ENCODE measurements at places on chromosomes 4 and X. TPM values are rescaled to one million over a fixed set of nuclear protein-coding genes. Genes with fewer than 3 reads are reported as not detected.

The AGTR2 gene
- total RNA-seq = not detected

DNA sequence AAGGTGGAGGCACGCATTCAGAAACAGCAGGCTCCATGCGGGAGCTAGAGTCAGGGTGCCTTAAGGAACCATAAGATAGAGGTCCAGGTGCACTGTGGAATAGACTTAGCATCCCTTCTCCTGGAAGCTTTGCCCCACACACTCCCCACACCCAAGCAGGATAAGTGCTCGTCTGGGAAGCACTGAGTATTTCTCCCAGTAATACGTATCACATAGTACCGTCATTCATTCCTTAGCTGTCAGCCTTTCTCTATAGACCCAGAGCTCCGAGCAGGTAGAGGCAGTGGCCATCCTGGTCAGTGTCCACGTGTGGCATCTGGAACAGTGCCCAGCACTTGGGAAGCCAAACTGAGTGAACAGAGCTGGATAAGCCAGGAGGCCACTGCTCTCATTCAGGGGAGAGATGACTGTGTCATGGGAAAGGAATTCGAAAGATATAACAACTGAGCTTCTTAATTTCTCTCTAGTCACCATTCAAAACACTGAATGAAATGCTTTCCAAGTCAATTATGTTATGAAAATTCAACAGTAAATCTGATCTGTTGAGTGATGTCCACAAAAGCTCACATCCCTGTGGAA is 9.9 kb downstream of the APBB2 start:
- H3K4me1 ChIP-seq = peaks cover 5% of the 10 kb centered on the region
- H3K27me3 ChIP-seq = no peaks in the 10 kb centered on the region
- H3K36me3 ChIP-seq = no peaks in the 10 kb centered on the region
- H3K4me3 ChIP-seq = no peak overlapping the region
- DNase-seq = no peak
- H3K27ac ChIP-seq = peak overlapping the region; percentile 46

- H3K4me1 ChIP-seq = peaks cover 4% of the 10 kb centered on the region
- H3K27ac ChIP-seq = no peak overlapping the region
- H3K36me3 ChIP-seq = no peaks in the 10 kb centered on the region
- no peak overlapping the region for H3K4me3 ChIP-seq
- H3K27me3 ChIP-seq = no peaks in the 10 kb centered on the region
Observed at GRCh38 chr4:139241086-139241783, 38.8 kb downstream of the MGARP start.

The KCND1 gene
- 10.4 TPM for total RNA-seq

DNA sequence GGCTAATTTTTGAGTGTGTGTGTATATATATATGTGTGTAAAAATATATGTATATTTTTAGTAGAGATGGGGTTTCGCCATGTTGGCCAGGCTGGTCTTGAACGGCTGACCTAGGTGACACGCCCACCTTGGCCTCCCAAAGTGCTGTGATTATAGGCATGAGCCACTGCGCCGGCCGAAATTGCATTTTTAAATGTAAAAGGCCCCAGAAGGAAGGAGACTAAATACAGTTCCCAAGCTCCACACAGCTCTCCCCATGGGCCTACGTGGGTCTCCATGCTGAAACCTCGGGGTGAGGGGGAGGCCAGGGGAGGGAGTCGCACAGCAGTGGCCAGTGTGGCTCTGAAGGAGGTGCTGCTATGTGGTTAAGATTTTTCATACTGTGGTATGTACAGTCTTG is 12.8 kb upstream of the CDKN2AIP start:
- no peaks in the 10 kb centered on the region for H3K27me3 ChIP-seq
- H3K36me3 ChIP-seq = no peaks in the 10 kb centered on the region
- no peak for DNase-seq
- H3K27ac ChIP-seq = no peak overlapping the region
- no peaks in the 10 kb centered on the region for H3K4me1 ChIP-seq

The CT45A10 gene
- not detected for total RNA-seq

The TEX11 gene
- total RNA-seq = not detected

- H3K27ac ChIP-seq = no peak overlapping the region
- no peaks in the 10 kb centered on the region for H3K36me3 ChIP-seq
- H3K4me1 ChIP-seq = no peaks in the 10 kb centered on the region
- H3K27me3 ChIP-seq = no peaks in the 10 kb centered on the region
- DNase-seq = no peak
- H3K4me3 ChIP-seq = no peak overlapping the region
Observed at GRCh38 chrX:105116486-105116885, 104.0 kb downstream of the TEX13A start.

DNA sequence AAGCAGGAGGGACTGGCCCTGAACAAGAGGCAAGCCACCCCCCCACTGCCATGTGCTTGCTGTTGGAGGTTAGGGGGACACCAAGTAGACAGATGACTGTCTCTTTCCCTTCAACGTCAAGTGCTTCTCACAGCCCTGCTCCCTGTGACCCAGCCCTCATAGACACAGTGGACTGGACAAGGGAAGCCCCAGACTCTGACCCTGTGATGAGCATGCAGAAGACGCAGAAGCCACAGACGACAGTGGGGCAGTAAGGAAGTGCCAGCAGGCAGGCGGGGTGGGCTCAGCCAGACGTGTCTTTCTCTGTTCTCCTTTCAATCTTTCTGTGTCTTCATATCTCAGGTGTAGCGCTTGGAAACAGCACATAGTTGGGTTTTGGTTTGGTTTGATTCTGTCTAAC is 2.4 kb upstream of the L1CAM start:
- no peak overlapping the region for H3K27ac ChIP-seq
- H3K4me1 ChIP-seq = no peaks in the 10 kb centered on the region
- peaks cover 16% of the 10 kb centered on the region for H3K27me3 ChIP-seq
- H3K4me3 ChIP-seq = no peak overlapping the region
- H3K36me3 ChIP-seq = no peaks in the 10 kb centered on the region

The TMEM156 gene
- not detected for total RNA-seq

DNA sequence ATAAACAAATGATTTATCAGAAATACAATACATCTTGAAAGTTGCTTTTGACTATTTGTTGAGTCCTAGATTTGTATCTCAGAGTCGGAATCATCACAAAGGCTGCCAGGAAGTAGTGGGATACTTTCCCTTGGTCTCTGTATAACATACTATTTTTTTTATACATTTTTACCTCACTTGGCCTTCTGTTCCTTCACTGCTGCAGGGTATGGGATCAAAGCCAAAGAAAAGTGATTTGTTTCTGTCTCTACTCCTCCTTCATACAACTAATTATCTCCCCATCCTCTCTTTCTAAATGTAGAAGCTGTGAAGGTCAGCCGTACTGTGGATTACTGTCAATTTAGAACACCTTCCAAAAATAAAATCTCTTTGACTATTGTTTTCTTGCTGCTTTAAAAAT is 24.9 kb downstream of the PALLD start:
- H3K27me3 ChIP-seq = no peaks in the 10 kb centered on the region
- H3K4me1 ChIP-seq = no peaks in the 10 kb centered on the region
- H3K36me3 ChIP-seq = no peaks in the 10 kb centered on the region
- no peak overlapping the region for H3K4me3 ChIP-seq
- H3K27ac ChIP-seq = no peak overlapping the region
- DNase-seq = no peak

GRCh38 chr4:24279911-24280375 is 304.4 kb downstream of the DHX15 start:
- no peaks in the 10 kb centered on the region for H3K36me3 ChIP-seq
- no peak overlapping the region for H3K4me3 ChIP-seq

The NUDT10 gene
- total RNA-seq = not detected

The TCEAL2 gene
- total RNA-seq = not detected

The ANOS1 gene
- total RNA-seq = 1.7 TPM

GRCh38 chr4:153728151-153728550 is 31.7 kb downstream of the RNF175 start:
- no peak for DNase-seq
- H3K4me3 ChIP-seq = no peak overlapping the region
- H3K27ac ChIP-seq = no peak overlapping the region
- no peaks in the 10 kb centered on the region for H3K27me3 ChIP-seq

The MAGED1 gene
- total RNA-seq = 74.5 TPM

GRCh38 chr4:109969919-109970318 is 57.2 kb downstream of the EGF start:
- H3K36me3 ChIP-seq = no peaks in the 10 kb centered on the region
- H3K27ac ChIP-seq = no peak overlapping the region
- no peaks in the 10 kb centered on the region for H3K27me3 ChIP-seq
- no peaks in the 10 kb centered on the region for H3K4me1 ChIP-seq

All from ascending aorta (tissue), 2 donors.